ENCODE measurements at places on chromosomes 5 and 9. TPM values are rescaled to one million over a fixed set of nuclear protein-coding genes. Genes with fewer than 3 reads are reported as not detected.
A peak's percentile ranks its signal among the peaks of the same experiment; 100 is the strongest.

Gene CCL27
- 1.1 TPM for polyA plus RNA-seq

GRCh38 chr9:136791516-136792276 lies 552 bp downstream of the TMEM141 start:
- peaks cover 17% of the 10 kb centered on the region for H3K4me1 ChIP-seq
- H3K27ac ChIP-seq: peak overlapping the region; percentile 98
- peak; percentile 65 for DNase-seq
- peaks cover 8% of the 10 kb centered on the region for H3K36me3 ChIP-seq
- peaks cover 13% of the 10 kb centered on the region for H3K27me3 ChIP-seq
- H3K4me3 ChIP-seq: peak overlapping the region; percentile 83

GRCh38 chr9:36426348-36426747 lies 26.3 kb upstream of the RNF38 start:
- no peak overlapping the region for H3K4me3 ChIP-seq
- no peak for DNase-seq
- H3K27ac ChIP-seq: no peak overlapping the region
- no peaks in the 10 kb centered on the region for H3K4me1 ChIP-seq
- H3K36me3 ChIP-seq: no peaks in the 10 kb centered on the region

DNA sequence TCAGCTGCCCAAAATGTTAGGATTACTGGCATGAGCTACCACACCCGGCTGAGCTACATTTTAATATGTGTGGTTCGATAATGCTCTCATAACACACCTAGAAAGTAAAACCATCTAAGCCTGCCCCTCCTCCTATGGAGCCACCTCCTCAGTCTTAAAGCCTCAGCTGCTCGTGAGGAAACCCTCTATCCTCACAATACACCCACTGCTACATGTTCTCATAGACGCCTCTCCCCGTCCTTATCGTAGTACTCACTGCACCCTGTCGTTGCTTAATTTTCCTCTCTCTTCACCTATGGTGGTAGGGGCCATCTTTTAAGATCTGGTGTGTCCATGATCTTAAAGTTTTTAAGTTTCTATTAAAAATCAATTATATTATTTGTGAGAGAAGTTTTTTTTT lies 72.9 kb downstream of the RCL1 start:
- H3K36me3 ChIP-seq: no peaks in the 10 kb centered on the region
- no peak for DNase-seq
- H3K27me3 ChIP-seq: no peaks in the 10 kb centered on the region
- no peak overlapping the region for H3K4me3 ChIP-seq
- H3K27ac ChIP-seq: no peak overlapping the region

DNA sequence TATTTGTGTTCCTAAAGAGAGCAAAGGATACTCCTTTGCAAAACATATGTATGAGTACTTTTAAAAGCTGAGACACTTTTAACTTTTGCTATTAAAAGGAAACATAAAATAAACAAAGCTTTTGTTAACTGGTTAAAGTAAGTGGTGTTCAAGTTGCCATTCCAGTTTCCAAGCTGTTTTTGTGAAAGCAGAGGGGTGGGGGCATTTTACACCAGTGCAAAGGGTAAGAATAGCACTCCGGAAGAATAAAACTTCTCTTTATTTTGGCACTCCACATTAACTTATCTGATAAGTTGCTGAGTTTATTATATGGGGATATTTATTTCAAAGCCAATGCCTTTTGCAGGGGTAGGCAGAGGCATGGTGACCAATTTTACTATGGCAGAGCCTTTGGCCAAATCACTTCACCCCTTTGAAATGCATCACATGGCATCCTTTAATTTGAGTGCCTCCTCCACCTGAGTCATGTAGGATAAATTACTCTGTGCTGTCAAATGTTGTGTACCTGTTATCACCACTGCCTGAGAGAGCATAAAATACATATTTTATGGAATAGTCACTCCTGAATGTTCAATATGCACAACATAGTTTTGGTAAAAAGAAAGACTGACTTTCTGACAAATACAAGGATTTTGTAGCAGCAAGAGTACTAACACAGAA lies 62.9 kb downstream of the MLLT3 start:
- no peaks in the 10 kb centered on the region for H3K36me3 ChIP-seq
- H3K4me1 ChIP-seq: peaks cover 21% of the 10 kb centered on the region
- H3K4me3 ChIP-seq: no peak overlapping the region

Gene FXN
- polyA plus RNA-seq: 14.0 TPM

DNA sequence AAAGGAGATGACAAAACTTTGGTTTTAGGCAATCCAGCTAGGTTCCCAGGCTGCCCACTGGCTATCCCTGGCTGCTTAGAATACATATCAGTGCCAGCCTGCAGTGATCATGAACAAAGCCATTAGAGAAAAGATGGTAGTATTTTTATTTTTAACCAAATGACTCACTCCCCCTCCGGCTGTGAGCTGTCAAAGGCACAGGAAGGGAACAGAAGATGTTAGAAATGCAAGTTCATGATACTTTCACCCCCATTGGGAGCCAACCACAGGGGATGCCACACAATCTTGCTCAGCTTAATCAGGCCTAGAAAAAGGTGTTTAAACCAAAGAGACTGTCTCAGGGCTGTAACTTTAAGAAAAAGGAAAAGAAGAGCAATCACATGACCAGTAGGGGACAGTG lies 70.3 kb upstream of the ASTN2 start:
- no peaks in the 10 kb centered on the region for H3K4me1 ChIP-seq
- no peak for DNase-seq
- no peaks in the 10 kb centered on the region for H3K36me3 ChIP-seq

Gene CD14
- 0.18 TPM for polyA plus RNA-seq

GRCh38 chr9:121584421-121584820 lies 67.0 kb upstream of the DAB2IP start:
- H3K27me3 ChIP-seq: peaks cover 10% of the 10 kb centered on the region
- H3K4me1 ChIP-seq: no peaks in the 10 kb centered on the region
- no peaks in the 10 kb centered on the region for H3K36me3 ChIP-seq
- no peak overlapping the region for H3K4me3 ChIP-seq

Gene ADAMTS13
- polyA plus RNA-seq: 1.2 TPM

- no peak for DNase-seq
- no peaks in the 10 kb centered on the region for H3K36me3 ChIP-seq
- H3K27ac ChIP-seq: no peak overlapping the region
- no peaks in the 10 kb centered on the region for H3K4me1 ChIP-seq
- no peaks in the 10 kb centered on the region for H3K27me3 ChIP-seq
- no peak overlapping the region for H3K4me3 ChIP-seq
These were observed 926.3 kb upstream of the ARRDC3 start for GRCh38 chr5:92309336-92309991.

- DNase-seq: no peak
- peaks cover 12% of the 10 kb centered on the region for H3K36me3 ChIP-seq
- no peaks in the 10 kb centered on the region for H3K27me3 ChIP-seq
- H3K4me3 ChIP-seq: peak overlapping the region; percentile 93
These were observed 1.7 kb downstream of the UBE2D2 start for GRCh38 chr5:139562847-139563246.

Gene PIP5K1B
- polyA plus RNA-seq: 0.05 TPM

GRCh38 chr5:35773967-35774366 lies 82.7 kb upstream of the IL7R start:
- DNase-seq: no peak
- no peak overlapping the region for H3K4me3 ChIP-seq

GRCh38 chr9:124626276-124626675 lies 119.1 kb upstream of the NR5A1 start:
- H3K27me3 ChIP-seq: no peaks in the 10 kb centered on the region
- DNase-seq: no peak
- H3K4me1 ChIP-seq: peaks cover 8% of the 10 kb centered on the region
- no peaks in the 10 kb centered on the region for H3K36me3 ChIP-seq
- H3K4me3 ChIP-seq: no peak overlapping the region

Gene SGCD
- polyA plus RNA-seq: not detected

DNA sequence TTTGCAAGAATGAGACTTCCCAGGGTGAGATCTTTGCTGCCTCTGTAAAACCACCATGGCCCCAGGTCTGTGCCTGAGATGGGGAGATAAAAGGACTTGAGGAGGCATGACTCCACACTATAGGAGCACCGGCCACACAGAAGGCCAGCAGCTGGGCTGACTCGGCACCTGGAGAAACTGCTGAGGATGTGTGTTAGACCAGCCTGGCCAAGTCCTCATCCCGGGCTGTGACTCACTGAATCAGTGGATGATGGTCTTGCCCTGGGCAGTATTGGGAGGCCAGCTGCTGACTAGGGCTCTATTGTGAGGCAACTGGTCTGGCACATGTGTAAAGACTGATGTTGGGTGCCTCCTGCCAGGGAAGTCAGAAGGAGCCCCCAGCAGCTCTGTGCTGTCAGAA lies 286.2 kb downstream of the ACTL7B start:
- no peak overlapping the region for H3K27ac ChIP-seq
- peak; percentile 77 for DNase-seq
- no peak overlapping the region for H3K4me3 ChIP-seq
- peaks cover 40% of the 10 kb centered on the region for H3K4me1 ChIP-seq
- H3K36me3 ChIP-seq: no peaks in the 10 kb centered on the region

Gene ELL2
- 74.8 TPM for polyA plus RNA-seq

DNA sequence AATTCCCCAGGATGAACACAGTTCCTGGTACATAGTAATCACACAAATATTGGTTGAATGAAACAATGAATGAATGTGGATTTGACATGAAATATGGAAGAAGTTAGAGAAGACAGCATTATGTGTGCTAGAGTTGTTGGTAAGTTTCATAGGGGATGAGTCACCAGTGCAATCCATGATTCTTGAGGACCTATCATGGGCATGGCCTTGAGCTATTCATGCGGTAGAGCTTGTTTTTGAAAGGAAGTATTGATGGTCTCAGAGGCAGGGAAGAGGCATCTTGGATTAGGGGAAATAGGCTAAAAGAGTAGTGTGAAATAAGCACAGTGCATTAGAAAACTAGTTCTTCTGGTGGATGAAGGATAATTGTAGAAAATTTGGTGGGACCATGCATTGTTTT lies 22.1 kb downstream of the SPATA31D1 start:
- no peaks in the 10 kb centered on the region for H3K27me3 ChIP-seq
- no peaks in the 10 kb centered on the region for H3K36me3 ChIP-seq
- no peaks in the 10 kb centered on the region for H3K4me1 ChIP-seq
- H3K4me3 ChIP-seq: no peak overlapping the region
- H3K27ac ChIP-seq: no peak overlapping the region

Gene KCNV2
- polyA plus RNA-seq: not detected

GRCh38 chr5:137146402-137146890 lies 352.7 kb downstream of the SPOCK1 start:
- H3K36me3 ChIP-seq: no peaks in the 10 kb centered on the region
- H3K27me3 ChIP-seq: no peaks in the 10 kb centered on the region
- H3K27ac ChIP-seq: peak overlapping the region; percentile 86
- peaks cover 39% of the 10 kb centered on the region for H3K4me1 ChIP-seq

- H3K4me1 ChIP-seq: no peaks in the 10 kb centered on the region
- no peak overlapping the region for H3K4me3 ChIP-seq
- no peaks in the 10 kb centered on the region for H3K36me3 ChIP-seq
- no peaks in the 10 kb centered on the region for H3K27me3 ChIP-seq
- DNase-seq: no peak
These were observed 25.2 kb downstream of the UGT3A2 start for GRCh38 chr5:36041537-36041845.

GRCh38 chr5:17895288-17896033 lies 261.2 kb downstream of the TAF11L14 start:
- H3K27me3 ChIP-seq: no peaks in the 10 kb centered on the region
- no peak overlapping the region for H3K4me3 ChIP-seq
- no peaks in the 10 kb centered on the region for H3K36me3 ChIP-seq
- peak; percentile 17 for DNase-seq
- H3K27ac ChIP-seq: peak overlapping the region; percentile 22
- peaks cover 14% of the 10 kb centered on the region for H3K4me1 ChIP-seq

DNA sequence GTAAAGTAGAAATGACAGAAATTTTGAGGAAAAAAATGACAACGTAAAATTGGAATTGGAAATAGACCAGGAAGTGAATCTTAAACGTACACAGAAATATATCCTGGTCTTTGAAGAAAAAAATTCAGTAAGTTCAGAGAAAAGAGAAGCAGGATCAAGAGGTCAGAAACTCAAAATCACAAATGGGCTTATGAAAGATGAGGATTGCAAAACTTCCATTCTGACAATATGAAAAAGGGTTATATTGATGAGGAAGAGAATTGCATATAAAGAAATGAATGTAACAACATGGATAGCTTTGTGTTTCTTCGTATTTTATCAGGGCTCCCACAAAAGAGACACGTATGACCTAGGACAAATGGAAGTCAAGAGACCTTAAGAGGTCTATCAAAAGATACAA lies 58.1 kb downstream of the OXCT1 start:
- H3K36me3 ChIP-seq: peaks cover 3% of the 10 kb centered on the region
- no peak overlapping the region for H3K4me3 ChIP-seq
- no peak overlapping the region for H3K27ac ChIP-seq
- peaks cover 4% of the 10 kb centered on the region for H3K4me1 ChIP-seq

- no peak for DNase-seq
- H3K4me3 ChIP-seq: no peak overlapping the region
- no peaks in the 10 kb centered on the region for H3K36me3 ChIP-seq
- no peaks in the 10 kb centered on the region for H3K4me1 ChIP-seq
- H3K27ac ChIP-seq: no peak overlapping the region
- no peaks in the 10 kb centered on the region for H3K27me3 ChIP-seq
These were observed 109.1 kb upstream of the TRPC7 start for GRCh38 chr5:136474466-136474865.

Gene FAM81B
- not detected for polyA plus RNA-seq

DNA sequence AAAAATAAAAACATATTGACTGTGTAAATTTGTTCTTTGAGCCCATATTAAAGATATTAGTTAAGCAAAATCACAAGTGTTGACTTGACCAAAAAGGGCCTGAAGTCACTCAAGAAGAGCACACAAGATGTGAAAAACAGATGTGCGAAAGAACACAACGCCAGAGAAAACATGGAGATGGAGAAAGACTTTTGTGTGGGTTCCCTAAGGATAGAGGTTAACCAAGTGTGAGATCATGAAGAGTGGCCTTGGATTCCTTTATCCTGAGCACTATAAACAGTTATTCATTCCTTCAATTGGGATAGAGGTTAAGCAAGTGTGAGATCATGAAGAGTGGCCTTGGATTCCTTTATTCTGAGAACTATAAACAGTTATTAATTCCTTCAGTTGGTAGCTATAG lies 361.8 kb downstream of the CDH18 start:
- DNase-seq: no peak
- H3K27ac ChIP-seq: no peak overlapping the region
- no peaks in the 10 kb centered on the region for H3K27me3 ChIP-seq
- no peak overlapping the region for H3K4me3 ChIP-seq

DNA sequence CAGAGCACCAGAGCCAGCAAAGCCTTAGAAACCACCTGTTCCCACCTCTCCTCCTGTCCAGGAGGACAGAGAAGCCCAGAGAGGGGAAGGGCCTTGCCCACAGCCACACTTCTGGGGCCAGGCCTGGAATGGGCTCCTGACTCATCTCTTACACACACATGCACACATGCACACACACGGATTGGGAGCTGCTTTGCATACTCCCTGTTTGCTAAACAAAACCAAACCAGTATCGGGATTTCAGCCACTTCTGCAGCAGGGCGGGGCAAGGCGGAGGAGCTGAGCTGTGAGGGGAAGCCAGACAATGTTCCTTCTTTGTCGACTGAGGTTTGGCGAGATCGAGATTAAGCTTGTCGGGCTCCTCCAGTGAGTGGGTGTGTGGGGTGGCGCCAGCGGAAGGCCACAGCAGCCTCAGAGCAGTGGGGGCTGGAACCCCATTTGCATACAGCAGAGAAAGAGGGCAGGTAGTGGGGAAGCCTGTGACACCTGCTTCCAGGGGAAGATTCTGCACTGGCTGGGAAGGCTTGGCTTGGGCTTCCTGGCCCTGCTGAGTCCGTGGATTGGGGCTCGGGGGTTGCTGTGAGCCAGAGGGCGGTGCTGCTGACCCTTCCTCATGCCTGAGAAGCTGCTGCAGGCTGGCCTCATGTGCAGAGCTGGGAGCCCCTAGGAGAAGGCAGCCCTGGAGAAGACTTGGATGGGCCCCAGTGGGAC lies 16.1 kb downstream of the GFI1B start:
- no peak overlapping the region for H3K27ac ChIP-seq
- H3K27me3 ChIP-seq: peaks cover 20% of the 10 kb centered on the region
- no peak overlapping the region for H3K4me3 ChIP-seq
- peaks cover 22% of the 10 kb centered on the region for H3K4me1 ChIP-seq
- no peaks in the 10 kb centered on the region for H3K36me3 ChIP-seq

Gene ZDHHC11B
- polyA plus RNA-seq: not detected
